Left ventricle myocardium inferior (tissue), 1 donor: ENCODE measurements at places on chromosomes 16 and 17. TPM values are rescaled to one million over a fixed set of nuclear protein-coding genes. Genes with fewer than 3 reads are reported as not detected.

The CD300C gene
- total RNA-seq, result 0.71 TPM

The TEKT3 gene
- 0.49 TPM for total RNA-seq

The CACNA1H gene
- 2.5 TPM for total RNA-seq

The SEZ6L2 gene
- total RNA-seq, result 0.38 TPM

The ACBD4 gene
- 6.4 TPM for total RNA-seq

The DNAI2 gene
- total RNA-seq, result not detected

The CYBC1 gene
- total RNA-seq, result 23.8 TPM

The HSF4 gene
- total RNA-seq, result 70.5 TPM

GRCh38 chr16:77531752-77532151 is 96.9 kb upstream of the ADAMTS18 start:
- no peak for DNase-seq

- DNase-seq, result no peak
Measured at GRCh38 chr17:1985093-1985492, 40.0 kb downstream of the RTN4RL1 start.

DNA sequence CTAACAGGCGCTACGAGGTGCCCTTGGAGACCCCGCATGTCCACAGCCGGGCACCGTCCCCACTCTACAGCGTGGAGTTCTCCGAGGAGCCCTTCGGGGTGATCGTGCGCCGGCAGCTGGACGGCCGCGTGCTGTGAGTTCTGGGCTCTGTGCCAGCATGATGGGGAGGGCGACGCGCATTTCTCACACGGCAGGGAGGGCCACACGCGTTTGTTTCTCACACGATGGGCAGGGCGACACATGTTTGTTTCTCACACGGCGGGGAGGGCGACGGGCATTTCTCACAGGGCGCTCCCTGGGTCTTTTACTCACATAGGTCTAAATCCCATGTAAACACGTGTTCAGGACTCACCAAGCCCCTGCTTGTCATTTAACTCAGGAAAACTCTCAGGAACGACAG is 4.4 kb downstream of the GAA start:
- no peak for DNase-seq

- peak; percentile 49 for DNase-seq
Measured at GRCh38 chr16:81478876-81479511, 34.4 kb downstream of the CMIP start.

GRCh38 chr16:21161211-21161610 is 2.7 kb downstream of the LDAF1 start:
- no peak for DNase-seq

DNA sequence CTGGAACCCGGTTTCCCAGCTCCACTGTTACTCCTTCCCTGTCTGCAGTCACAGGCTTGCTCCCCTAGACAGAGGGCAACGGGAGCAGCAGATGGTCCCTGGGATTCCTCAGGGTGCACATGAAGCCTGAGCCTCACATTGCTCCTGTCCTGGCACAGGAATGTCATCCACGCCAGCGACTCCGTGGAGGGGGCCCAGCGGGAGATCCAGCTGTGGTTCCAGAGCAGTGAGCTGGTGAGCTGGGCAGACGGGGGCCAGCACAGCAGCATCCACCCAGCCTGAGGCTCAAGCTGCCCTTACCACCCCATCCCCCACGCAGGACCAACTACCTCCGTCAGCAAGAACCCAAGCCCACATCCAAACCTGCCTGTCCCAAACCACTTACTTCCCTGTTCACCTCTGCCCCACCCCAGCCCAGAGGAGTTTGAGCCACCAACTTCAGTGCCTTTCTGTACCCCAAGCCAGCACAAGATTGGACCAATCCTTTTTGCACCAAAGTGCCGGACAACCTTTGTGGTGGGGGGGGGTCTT is 1.6 kb upstream of the DECR2 start:
- DNase-seq, result no peak

- DNase-seq, result no peak
Measured at GRCh38 chr17:74417178-74418045, 14.5 kb upstream of the GPRC5C start.

GRCh38 chr16:27650073-27650701 is 100.2 kb downstream of the KATNIP start:
- DNase-seq, result no peak

DNA sequence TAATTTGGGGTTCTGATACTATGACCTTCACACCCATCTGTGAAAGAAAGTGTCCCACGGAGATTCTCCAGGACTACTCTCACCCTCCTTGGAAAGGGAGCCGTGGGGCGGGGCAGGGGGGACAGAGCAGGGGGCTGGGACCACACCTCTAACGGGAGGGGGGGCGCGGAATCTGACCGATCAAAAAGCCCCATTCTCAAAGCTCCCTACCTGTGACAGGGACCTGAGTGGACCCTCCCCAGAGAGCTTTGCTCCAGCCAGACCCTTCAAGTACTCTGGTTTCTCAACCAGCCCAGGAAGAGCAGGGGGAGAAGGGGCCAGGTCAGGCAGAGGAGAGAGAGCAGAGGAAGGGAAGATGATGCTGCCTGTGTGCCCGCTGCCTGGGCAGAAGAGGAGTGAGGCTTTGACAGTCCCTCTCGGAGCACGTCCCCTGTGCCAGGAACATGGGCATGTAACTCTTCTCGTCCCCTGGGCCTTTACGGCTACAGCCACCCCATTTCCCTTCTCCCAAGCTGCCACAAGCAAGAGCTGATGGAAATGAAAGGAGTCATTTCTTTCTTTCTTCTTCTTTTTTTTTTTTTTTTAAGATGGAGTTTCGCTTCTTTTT is 682 bp downstream of the XAF1 start:
- no peak for DNase-seq

GRCh38 chr17:82596296-82596695 is 51.9 kb downstream of the WDR45B start:
- no peak for DNase-seq

DNA sequence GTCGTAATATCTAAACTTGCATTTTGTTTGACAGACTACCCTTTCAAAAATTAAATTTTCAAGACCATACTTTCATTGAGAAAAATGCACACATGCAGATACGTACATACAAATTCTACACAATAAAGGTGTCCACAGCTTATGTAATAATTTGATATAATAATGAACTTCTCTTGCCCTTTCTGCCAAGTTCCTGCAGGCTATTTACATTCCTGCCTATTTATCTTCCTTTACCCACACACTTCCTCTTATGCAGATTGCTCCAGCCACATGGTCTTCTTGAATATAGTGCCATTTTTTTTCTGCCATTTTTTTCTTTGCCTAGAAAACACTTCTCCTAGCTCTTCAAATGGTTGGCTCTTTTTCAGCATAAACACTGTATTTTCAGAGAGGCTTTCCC is 826.9 kb upstream of the CDH8 start:
- no peak for DNase-seq

DNA sequence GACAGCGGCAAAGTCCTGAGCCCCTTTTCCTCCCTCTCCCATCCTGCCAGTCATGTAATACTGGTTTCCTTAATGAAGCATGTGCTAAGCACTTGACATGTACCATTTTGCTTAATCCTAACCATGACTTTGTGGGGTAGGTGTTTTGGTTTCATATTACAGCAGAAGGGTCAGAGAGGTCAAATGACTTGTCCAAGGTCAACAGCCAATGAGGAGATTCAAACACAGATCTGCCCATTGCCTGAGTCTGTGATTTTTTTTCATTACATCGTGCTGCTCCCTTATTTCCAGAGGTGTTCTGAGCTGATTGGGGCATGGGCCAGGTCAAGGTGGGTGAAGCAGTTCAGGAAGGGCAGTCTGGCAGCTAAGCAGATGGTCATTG is 17.6 kb upstream of the PHF12 start:
- DNase-seq, result no peak

- no peak for DNase-seq
Measured at GRCh38 chr17:49337884-49338283, 24.2 kb downstream of the ZNF652 start.

- DNase-seq, result no peak
Measured at GRCh38 chr17:50339381-50339780, 6.5 kb upstream of the XYLT2 start.

- no peak for DNase-seq
Measured at GRCh38 chr17:41504246-41504977, 1.0 kb downstream of the KRT13 start.

GRCh38 chr17:44191941-44192496 is 5.2 kb downstream of the TMUB2 start:
- no peak for DNase-seq

- DNase-seq, result no peak
Measured at GRCh38 chr16:19844945-19845641, 39.6 kb downstream of the GPRC5B start.

DNA sequence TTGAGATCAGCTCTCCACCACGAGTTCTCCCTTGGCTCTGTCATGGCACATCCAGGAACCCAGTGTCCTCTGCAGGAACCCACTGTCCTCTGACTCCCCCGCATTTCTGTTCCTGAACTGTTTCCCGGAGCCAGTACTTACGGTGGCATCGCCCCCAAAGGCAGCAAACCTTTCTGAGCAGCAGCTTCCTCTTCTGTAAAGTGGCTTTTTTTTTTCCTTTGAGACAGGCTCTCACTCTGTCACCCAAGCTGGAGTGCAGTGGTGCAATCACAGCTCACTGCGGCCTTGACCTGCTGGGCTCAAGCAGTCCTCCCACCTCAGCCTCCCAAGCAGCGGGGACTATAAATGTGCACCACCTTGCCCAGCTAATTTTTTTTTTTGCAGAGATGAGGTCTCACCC is 32.2 kb downstream of the NAGPA start:
- DNase-seq, result no peak
